ENCODE measurements at places on chromosomes 6 and 20.

DNA sequence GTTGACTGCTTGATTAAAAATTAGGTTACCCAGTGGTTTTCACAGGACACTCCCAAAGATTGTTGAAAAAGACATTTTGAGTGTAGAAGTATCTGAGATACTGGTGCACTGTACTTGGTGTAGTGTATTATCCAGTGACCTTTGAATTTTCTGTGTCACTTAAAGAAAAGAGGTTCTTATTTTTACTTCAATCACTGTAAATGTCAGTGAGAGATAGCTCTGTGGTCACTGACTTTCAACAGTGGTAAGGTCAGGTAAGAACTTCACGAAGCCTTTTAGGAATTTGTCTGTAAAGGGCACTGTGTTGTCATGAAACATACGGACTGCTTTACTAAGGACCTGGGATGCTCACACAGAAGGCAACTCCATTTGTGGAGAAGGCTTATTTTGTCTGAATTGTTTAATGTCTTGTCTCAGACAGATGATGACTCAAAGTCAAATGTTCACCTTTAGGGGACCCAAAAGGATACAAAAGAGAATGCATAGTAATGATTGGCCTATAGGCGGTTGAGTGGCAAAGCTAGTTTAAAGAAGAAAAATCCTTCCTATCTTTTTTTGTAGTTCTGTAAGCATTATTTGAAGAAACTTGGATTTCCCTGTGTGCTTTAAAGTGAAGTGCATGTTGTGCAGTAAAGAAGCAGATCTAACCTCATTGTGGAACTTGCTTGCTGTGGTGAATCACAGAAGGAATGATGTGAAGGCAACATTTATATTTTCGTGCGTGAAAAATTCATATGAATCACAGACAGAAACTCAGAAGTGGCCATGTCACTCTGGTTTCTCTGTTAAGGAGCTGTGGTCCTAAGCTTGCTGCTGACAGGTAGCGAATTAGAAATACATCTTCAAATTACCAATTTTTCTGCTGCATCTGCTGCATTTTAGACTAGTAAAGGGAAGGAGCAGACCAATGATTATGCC lies 47.3 kb downstream of the ZFAND3 start:
- DNase-seq = no peak

GRCh38 chr6:5656226-5656625 lies 350.5 kb downstream of the NRN1 start:
- no peak for DNase-seq

GRCh38 chr20:22071841-22072240 lies 366.4 kb downstream of the PAX1 start:
- DNase-seq = no peak

GRCh38 chr6:153625089-153625488 lies 414.0 kb upstream of the OPRM1 start:
- DNase-seq = no peak

DNA sequence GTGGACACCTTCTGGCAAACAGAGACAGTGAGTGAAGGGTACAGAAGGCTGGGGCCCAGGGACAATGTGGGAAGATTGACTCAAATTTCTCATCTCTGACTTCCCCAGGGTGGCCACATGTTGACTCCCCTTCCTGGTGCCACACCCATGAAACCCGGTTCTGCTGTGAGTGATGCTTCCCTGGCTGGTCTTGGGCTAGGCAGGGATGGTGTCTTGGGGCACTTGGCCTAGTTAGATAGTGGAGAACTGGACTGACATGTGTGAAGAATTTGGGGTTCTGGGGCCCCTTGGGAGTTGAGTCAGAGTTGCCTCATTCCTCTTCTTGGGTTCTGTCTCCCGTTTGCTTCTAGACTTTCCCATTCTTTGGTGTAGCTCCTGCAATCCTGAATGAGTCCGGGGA lies 34.2 kb downstream of the GSS start:
- no peak for DNase-seq

DNA sequence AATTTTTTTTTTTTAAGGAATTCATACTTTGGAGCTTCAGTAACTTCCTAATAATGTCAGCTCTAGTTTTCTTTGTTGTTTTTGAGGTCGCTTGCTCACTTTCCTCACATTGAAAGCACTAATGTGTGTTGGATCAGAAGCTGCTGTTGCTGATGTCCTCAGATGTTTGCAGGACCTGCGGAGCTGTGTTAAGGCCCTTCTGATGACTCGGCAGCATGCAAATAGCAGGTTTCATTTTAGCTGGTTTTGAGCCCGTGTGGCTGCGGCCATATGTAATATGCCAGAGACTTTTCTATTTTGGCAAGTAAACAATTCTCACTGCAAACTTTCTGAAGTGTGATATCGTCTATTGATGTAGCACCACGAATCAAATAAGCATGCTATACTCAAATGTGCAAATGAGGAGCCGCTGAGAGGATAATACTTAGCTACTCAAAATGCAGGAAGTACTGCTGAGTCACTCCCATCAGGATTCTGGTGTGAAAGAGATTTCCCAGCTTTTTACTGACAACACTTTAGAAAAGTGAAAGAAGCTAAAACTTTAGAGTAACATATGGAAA lies 187.8 kb downstream of the SASH1 start:
- DNase-seq = peak; percentile 52

DNA sequence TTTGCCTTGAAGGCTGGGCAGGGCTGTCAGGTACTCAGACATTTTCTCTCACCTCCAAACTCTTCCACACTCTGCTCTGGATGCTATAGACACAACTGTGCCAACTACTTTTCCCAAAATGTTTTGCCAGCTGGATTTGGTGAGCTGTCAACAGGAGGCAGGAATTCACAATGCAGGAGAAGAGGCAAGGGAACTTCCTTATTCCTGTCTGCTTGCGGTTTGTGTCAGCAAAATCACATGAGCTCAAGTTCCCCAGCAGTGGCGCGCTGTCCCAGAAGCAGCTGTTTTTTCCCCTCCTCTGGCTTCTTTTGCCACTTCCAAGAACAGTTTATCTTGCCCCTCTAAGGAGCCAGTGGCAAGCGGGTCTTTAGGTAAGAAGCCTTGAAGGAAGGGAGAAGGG lies 608.2 kb downstream of the PRKN start:
- no peak for DNase-seq

DNA sequence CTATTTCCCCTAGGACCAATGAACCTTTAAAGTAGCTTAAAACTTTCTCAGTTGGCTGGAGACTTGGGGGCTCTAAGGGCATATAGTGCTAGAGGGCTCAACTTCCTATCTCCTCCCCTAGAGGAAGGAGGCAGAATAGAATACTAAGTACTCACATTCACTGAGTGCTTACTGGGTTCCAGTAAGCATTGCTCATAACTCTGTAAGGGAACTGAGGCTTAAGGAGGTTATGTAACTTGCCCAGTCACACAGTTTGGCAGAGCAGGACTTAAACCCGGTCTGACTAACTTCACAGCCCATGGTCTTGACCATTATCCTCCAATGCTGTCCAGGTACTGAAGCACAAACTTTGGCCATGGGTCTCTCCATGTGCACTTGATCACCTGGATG lies 12.5 kb downstream of the SESN1 start:
- DNase-seq = no peak

DNA sequence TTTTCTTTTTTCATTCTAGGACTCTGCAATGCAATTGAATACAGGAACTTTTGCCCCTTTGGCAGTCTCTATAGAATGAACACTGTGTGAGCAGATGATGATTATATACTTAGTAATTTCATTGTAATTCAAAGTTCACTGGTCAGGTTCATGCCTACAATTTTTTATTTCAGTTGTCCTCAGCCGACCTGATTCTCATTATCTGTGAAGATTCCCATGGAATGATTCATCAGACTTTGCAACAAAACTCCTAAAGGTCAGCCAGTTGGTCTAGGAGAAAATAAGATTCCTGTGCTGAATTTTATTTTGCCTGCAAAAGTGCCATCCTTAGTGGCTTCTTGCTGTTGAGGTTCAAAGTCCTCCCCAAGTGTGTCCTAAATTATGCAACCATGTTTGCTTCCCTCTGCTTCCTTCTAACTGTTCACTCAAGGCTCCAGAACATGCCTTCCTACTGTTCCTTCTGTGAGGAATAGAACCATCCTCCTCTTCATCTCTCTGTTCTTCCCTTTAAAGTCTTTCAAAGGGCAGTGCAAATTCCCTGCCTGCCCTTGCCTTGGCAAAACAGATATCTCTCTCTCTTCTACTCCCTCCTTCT lies 194.2 kb upstream of the CNR1 start:
- no peak for DNase-seq

DNA sequence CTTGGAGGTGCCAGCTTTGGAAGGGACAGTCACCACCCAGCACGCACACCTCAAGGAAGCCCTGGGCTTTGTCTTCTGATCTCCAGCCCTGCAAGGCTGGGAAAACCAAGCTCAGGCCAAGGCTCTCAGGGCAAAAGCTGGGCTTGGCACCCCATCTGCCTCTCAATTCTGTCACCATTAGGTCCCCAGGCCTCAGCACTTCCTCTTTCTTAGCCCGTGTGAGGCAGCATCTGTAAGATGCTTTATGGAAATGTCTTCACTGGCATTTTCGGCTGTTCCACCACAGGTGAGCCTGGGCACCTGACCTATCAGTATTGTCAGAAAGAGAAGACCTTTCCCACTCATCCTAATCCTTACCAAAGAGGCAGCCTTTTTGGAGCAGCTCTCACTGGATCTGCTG lies 24.6 kb downstream of the GMEB2 start:
- no peak for DNase-seq

DNA sequence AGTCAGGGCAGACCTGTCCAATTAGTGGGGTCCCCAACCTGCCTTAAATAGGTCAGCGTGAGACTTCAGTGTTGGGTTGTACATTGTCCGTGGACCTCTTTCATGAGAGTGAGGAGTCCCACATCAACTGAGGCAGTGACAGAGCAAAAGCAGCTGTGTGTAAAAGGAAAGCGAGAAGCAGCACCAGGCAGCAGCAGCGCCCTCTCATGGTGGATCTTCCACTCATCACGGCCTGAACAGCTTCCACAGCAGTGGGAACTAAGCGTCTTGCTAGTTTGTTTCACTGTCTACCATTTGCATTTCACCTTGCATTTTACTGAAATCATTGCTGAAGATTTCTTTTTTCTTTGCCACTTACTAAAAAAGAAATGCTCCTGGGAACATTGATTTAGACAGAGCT lies 333.8 kb downstream of the PKHD1 start:
- DNase-seq = no peak

DNA sequence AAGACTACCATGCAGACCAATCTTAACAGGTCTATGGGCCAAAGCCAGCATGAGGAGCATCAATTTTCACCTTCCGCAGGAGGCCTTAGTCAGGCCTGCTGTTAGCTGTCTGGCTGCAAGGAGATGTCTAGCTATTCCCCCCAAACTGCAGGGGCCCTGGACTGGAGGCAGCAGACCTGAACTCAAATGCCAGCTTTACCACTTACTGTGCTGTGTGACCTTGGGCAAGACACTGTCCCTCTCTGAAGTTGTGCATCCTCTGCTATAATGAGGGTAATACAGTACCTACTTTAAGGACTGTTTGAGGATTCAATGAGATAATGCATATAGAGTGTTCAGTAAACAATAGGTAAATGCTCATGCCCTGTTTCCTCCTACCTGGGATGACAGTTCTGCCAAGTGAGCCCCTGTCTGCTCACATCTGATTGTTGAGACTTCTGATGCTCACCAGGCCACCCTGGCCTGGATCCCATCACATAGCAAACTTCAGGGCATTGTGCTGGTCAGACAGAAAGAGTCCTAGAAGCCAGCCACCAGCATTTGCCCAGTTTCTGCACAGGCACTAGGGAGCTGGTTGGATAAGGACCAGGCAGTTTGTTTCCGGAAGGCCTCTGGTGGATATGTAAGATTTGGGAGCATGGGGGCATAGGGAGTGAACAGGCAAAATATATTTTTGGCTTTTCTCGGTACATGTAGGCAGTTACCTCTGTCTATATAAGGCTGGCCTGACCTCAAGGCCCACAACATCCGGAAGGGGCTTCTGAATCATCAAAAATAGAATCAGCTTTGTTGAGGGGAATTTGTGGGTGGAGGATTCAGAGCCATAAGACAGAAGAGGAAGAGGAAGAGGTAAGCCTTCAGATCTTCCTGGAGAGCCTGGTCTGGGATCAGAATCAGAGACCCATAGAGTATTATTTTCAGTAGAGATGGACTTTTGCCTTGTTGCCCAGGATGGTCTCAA lies 2.3 kb upstream of the OCSTAMP start:
- no peak for DNase-seq

DNA sequence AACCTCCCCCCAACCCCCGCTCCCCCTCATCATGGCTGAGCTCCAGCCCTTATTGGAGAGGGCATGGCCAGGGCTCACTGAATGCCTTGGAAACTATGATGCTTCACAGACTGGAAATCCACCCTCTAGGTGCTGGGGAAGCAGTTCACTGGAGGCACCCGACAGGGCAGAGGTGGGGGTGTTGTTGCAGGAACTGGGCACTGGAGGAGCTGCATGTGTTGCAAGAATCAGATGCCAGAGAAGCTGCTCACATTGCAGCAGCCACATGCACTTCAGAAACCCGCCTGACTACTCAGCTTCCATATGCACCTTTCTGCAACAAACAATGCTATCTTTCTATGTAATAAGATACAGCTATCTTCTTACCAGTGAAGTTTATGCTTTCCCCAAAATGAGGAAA lies 7.9 kb upstream of the TBPL1 start:
- DNase-seq = no peak

DNA sequence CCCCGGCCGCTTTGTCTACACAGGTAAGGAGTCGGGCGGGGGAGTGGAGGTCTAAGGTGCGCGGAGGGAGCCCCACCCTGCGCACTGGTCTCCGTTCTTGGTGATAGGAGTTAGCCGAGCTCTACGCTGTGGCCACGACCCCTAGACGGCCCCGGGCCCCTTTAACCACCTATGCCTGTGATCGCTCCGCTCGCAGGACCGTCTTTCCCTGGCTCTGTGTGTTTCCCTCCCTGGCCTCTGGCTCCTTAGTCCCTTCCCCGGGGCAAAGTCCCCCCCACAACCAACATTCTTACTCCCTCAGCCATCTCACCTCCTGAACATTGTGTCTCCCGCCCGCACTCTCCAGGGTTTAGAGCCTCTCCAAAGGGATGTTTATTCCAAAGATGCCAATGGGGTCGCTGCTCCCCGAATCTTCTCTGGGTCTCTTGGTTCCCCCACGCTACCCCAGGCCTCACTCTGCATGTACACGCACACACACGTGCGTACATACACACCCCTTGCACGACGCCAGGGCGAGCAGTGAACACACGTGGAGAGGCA lies 50.4 kb downstream of the CPXM1 start:
- DNase-seq = no peak

DNA sequence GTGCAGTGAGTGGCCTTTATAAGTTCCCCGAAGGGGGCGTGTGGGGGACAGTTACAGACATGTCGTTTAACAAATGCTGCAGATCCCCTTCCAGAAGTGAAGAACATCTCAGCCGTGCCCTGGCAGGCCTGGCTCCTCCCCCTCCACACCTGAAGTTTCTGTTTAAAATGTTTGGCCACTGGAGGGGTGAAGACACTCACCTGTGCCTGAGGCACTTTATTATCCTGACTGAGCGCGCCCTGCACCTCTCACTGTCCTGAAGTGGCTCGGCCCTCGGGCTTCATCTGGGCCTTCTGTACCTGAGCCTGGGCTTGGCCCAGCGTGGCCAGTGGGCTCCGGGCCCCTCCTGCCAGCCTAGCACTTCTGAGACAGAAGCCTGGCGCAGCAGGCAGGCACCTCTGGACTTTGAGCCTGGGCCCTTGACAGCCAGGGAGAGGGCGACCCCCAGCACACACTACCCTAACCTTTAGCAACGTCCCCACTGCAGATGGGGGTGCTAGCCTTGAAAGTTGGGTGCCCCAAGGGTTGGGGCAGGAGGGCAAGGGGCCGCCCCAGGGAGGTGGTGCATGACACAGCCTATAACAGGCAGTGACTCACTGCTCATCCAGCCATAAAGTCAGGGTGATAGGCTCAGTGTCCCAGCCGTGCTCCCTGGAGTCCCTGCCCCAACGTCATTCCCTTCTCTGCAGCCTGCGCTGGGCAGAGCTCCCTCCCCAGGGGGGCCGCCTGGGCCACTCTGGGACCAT lies 13.6 kb upstream of the GATA5 start:
- no peak for DNase-seq

GRCh38 chr6:12804952-12805645 lies 88.5 kb downstream of the PHACTR1 start:
- DNase-seq = no peak
